Right kidney (tissue), 9 donors: ENCODE measurements at places on chromosomes 6 and 20.

DNA sequence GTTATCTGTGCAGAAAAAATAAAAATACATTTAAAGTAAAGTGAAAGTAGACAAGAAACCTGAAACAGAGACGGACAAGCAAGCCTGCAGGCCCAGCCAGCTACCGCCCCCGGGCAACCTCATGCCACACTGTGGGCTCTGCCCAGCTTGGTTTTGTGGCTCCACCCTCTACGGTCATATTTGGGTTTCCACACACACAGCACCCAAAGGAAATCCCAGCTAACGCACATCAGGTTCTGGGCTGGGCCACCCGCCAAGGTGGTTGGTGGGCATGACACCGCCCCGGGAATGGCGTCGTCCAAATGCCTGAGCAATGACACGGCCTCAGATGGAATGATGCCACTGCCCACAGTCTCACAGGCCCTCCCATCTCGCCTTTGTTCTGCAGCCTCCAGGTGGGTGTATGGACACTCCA lies 22.9 kb downstream of the FAM110A start:
- DNase-seq, result no peak

- DNase-seq, result no peak
Observed at GRCh38 chr20:48339190-48339985, 488.4 kb downstream of the PREX1 start.

- no peak for DNase-seq
Observed at GRCh38 chr6:125987026-125987617, 782 bp downstream of the TRMT11 start.

GRCh38 chr6:137754866-137755265 lies 112.2 kb upstream of the TNFAIP3 start:
- DNase-seq, result no peak

DNA sequence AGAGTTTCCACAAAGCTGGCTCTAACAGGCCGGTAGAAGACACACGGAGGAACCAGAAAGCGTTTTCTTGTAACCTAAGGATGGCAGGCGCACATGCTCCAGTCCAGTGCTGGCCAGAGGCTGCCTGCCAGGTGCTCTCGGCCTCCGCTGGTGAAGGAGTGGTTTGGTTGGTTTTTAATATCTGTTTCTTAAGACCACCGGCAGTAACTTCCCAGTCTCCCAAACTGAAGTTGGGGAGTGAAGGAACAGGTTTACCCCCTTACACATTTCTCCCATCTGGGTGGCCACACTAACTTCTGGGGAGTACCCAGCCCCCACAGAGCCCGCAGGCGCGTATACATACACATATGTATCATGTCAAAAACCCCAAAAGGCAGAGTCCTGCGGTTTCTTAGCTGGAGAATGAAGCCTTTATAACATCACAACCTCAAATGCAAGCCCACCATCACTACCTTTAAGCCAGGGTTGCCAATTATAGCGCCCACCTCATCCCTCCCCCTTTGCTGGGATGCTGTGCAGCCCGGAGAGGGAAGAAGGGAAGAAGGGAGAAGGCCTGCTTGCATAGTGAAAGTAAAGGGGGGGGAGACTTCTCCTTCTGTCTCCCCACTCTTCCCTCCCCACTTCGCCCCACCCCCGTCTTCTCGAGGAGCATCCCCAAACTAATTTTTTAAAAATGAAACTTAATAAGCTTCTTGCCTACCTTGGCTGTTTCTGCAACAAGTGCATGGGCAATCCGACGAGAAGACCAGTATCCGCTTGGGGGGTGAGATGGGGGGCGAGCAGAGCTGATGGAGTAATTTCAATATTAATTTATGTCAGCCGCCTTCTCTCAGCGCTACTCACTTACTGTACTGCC lies 1.0 kb downstream of the TRERF1 start:
- DNase-seq, result peak; percentile 55

DNA sequence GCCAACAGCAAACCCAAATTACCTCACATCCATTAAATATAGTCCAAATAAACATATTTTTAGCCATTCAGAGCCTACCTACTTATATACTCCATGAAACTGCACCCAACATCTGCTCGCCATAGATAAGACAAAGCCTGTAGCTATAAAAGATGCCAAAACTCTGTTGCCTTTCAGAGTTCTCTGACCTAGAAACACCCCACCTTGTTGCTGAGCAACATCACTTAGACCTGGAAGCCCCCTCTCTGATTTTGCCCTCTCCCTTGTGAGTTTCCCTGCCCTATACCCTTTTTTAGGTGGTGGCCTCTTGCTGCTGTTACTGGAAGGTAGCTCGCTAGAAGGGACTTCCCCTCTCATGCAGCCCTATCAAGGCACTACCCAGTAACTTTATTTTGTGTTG lies 27.7 kb upstream of the FBXL4 start:
- DNase-seq, result no peak

GRCh38 chr20:52899041-52899608 lies 73.0 kb upstream of the TSHZ2 start:
- DNase-seq, result no peak

GRCh38 chr6:34922177-34922663 lies 33.2 kb downstream of the ANKS1A start:
- DNase-seq, result no peak

GRCh38 chr6:92582211-92582610 lies 837.1 kb downstream of the EPHA7 start:
- no peak for DNase-seq
